ENCODE measurements at places on chromosomes 4 and X.
A peak's percentile ranks its signal among the peaks of the same experiment; 100 is the strongest.

DNA sequence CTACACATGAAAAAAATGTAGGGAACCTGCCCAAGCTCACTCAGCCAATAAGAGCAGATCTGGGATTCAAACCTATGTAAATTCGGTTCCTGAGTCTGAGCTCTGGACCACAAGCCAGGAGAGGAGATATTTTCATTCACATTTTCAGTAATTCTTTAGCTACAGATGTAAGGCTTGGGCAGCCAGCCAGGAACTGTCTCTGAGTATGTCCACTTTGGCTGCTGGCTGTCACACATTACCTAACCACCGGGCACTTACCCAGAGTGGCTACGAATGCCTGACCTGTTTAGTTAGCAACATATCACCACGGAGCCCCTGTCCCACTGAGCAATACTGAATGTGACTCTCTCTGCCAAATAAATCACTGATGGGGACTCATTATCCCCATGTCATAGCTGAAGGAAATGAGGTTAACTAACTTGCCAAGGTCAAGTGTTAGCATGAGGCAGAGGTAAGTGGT lies 15.3 kb downstream of the USP46 start:
- DNase-seq = no peak

GRCh38 chrX:3143043-3143799 lies 102.0 kb downstream of the ARSF start:
- DNase-seq = peak; percentile 8

- DNase-seq = no peak
Observed at GRCh38 chrX:154074199-154074598, 23.3 kb downstream of the MECP2 start.

- DNase-seq = no peak
Observed at GRCh38 chr4:93437991-93438390, 390.6 kb upstream of the ATOH1 start.

- DNase-seq = no peak
Observed at GRCh38 chrX:10326578-10326977, 169.8 kb downstream of the CLCN4 start.

GRCh38 chrX:2658585-2659292 lies 32.4 kb upstream of the CD99 start:
- no peak for DNase-seq

DNA sequence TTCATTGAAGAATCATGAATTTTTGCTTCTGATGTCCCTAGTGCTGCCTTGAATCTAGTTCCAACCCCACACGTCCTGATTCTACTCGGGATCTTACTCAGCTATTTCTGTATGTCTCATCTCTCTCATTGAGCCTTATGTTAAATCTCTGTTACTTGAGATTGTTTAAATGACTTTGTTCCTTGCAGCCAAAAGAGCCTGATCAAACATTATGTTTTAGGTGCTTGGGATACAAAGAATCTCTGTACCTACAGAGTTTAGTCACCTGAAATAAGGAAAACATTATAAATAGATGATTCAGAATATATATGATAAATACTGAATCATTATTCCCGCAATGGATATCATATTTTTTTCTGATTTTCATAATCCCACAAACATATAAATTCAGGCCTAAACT lies 13.7 kb upstream of the ANKRD50 start:
- no peak for DNase-seq

DNA sequence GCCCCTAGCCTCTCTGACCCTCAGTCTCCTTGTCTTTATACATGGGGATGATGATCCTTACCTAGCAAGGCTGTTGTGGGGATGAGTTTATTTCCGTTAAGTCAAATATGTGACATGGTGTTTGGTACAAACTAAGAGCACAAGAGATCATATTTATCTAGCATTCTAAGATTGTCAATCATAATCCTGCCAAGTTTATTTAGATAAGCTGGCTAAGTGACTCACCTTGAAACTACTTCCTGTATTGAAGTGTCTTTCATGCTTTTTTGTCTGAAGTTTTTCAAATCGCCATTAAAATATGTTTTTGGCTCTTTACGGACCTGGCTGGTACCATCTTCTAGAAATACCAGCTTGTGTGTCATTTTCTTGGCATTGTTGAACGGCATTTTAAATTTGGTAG lies 30.7 kb downstream of the MAP7D3 start:
- DNase-seq = no peak

DNA sequence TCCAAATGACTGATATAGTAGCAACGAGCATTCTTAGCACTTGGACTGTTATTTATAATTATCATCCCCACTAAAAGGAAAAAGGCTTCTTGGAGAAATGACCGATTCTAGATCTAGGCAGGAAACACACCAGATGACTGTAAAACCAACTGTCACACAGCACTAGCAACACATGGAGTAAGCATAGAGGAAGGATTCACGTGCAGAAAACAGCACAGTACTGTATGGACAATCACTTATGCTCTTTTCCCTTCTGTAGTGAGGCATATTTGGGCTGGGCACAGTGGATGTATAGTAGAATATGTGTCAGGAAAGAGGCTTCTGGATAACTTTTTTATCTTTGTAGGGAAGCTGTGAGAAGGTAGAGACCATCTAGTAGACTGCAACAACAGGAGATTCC lies 6.0 kb upstream of the COPS4 start:
- no peak for DNase-seq

DNA sequence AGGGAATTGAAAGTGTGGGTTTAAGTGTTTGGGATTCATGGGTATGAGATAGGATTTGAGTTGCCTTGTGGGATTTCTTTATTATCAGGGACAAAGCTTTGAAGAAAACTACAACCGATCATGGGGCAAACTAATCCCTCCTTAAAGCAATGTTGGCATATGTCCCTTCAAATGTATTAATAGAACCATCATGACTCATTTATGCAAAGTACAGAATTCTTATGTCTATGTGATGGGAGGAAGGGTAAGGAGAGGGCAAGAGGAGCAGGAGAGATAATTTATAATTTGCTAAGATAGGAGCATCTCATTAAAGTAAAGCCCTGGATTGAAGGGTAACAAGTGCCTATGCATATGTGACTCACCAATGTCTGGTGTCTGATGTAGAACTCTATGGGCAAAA lies 94.2 kb downstream of the PHEX start:
- no peak for DNase-seq

DNA sequence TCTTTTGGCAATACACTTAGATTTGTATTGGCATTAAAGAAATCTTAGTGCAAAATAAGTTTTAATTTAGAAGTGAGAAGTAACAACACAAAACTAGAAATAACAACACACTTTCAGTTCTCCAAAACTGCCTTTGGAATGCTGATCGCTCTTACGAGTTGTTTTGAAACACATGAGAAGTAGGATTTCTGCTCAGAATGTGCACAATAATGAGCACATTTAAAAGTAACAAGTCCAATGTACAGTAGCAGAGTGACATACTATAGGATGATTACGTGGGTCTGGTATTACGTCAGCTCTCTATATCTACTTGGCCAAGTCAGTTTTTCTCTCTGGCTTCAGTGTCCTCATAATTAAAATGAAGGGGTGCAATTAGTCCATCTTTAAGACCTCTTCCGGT lies 164.8 kb downstream of the CHM start:
- no peak for DNase-seq

DNA sequence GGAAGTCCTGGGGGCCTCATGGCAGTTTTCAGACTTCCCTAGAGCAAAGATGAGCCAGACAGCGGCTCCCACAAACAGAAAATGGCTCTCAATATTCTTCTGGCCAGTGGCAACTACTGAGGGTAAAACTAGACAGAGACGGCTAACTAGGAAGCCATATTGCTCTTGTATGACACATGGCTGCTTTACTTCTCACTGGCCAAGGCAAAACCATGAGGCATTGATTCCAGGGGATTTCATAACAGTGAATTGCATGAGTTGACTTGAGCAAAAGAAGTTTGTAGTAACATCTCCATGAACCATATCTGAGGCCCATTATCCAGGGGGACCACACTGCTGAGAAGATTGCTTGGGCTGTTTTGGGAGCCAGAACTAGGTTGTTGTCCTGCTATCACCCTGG lies 13.7 kb upstream of the TLR8 start:
- DNase-seq = no peak

DNA sequence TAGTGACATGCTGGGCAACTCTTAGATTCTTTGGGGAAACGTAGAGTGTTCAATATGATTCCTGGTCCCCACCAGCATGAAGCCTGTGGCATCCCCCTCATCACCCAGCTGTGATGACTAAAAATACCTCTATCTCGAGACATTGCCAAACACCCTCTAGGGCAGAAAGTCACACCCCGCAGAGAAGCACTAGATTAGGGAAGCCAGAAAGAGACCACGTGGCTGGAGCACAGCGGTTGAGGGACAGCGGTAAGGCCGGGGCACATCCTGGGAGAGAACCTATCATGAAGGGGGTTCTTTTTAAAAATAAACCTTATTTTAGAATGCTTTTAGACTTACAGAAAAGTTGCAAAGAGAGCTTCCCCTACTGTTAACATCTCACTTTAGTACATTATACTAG lies 11.0 kb downstream of the FAT1 start:
- no peak for DNase-seq

DNA sequence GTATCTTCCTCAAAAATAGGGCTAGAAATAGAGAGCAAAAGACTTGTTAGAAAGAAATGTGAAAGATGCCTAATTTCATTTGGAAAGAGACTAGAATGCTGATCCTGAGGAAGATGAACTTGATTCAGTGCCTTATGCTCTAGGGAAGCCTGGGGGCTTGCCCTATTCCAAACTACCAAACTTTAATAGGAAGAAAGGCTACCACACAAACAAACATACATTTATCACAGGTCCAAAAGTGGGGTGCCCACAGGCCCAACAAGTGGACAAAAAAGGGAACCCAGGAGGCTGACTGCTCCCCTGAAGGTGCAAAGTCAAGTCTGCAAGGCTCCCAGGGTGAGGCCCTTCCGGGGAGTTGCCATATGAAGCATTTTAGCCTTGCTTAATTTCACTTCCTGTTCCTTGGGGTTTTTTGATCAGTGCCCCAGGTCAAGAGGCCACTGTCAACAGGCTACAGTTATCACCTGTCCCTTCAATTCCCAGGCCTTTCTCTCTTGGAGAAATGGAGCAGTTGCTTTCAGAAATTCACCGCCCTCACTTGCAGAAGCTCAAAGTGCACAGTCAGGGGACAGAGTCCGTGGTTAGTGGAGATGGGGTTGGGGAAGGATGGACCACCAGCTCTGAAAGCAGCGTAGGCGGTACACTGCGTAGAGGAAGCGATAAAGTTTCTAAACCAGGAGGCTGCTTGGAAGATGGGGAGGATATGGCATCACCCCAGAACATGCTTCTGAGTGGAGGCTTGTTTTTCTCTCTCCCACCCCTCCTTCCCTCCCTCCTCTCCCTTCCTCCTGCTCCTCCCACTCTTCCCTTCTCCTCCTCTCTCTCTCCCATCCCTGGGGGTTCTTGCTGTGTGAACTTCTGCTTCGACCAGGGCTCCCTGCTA lies 36.4 kb downstream of the TMEM154 start:
- DNase-seq = peak; percentile 56

GRCh38 chrX:130893356-130894085 lies 9.5 kb downstream of the ENOX2 start:
- no peak for DNase-seq

DNA sequence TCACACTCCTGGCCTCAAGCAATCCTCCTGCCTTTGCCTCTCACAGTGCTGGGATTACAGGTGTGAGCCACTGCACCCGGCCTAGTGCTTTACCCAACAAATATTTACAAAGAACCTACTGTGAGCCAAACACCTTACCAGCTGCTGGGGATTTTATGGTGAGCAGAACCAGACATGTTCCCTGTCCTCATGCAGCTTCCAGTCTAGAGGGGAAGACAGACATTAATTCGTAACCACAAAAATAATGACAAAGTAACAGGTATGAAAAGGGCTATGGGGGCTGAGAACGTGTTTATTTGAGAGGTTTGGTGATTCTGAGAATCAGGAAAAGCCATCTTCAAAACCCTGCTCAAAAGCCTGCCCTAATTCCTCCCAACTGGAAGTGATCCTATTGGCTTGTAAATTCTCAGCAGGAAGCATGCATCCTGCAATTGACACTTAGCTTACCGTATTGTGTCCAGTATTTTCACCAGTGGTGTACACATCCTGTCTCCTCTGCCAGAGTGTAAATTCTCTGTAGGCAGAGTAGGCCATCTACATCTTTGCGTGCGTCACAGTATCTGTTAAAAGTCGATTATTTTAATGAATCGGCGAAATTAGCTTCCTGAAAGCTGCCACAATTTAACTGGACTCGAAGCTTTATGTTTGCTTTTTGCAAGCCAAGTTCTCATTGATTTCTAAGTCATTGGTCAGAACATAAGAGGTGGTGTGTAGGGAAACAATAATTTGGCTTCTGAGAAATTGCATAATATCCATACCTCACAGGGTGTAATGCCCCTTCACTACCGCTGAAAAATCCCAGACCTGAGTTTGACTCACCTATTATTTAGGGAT lies 67.0 kb downstream of the TMEM156 start:
- no peak for DNase-seq

DNA sequence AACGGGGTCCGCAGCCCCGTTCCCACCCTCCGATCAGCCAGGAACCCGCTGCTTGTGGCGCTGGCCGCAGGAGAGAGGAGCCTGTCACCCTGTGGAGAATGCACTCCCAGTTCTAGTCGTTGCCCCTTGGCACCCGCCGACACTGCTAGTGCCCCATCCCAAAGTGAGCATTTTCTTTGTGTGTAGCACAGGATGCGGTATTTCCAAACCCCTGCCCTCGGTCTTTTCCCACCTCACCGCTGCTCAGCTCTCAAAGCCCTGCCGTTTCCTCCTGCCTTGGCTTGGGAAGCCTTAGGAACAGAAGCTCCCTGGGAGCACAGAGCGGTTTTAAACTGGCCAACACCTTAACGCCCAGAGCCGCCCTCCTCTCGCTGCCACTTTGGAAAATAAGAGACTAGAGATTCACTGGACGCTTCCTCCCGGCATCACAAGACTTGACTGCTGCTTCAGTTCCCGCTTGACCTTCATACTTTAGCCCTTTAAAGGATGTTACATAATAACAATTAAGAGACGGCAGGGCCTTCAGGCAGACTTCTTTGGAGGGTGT lies 772 bp downstream of the CYP4V2 start:
- peak; percentile 54 for DNase-seq

- DNase-seq = no peak
Observed at GRCh38 chr4:147749811-147750321, 18.0 kb downstream of the ARHGAP10 start.

DNA sequence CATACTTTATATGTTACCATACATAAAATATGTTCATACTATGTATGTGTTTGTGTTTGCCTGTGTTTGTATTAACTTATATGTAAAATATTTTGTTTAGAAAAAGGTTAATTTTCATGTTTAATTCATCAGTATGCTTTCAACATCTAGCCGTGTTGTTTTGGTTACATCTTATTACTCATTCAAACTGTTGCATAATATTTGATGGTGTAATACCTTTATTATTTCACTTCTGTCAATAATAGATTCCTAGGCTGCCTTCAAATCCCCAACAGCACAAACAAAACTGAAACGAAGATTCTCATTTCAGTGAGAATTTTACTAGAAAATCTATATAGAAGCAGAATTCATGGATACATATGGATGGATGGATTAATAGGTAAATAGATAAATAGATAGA lies 462.3 kb upstream of the ADGRL3 start:
- DNase-seq = no peak

GRCh38 chr4:57280481-57280880 lies 170.3 kb upstream of the IGFBP7 start:
- DNase-seq = no peak

GRCh38 chr4:156766846-156767245 lies 204.8 kb downstream of the PDGFC start:
- DNase-seq = no peak

GRCh38 chr4:10158333-10158942 lies 41.8 kb upstream of the WDR1 start:
- no peak for DNase-seq
